ENCODE measurements at places on chromosomes 3 and 15.

- peak; percentile 72 for DNase-seq
These were observed 103.5 kb downstream of the SEMA6D start for GRCh38 chr15:47820747-47821319.

DNA sequence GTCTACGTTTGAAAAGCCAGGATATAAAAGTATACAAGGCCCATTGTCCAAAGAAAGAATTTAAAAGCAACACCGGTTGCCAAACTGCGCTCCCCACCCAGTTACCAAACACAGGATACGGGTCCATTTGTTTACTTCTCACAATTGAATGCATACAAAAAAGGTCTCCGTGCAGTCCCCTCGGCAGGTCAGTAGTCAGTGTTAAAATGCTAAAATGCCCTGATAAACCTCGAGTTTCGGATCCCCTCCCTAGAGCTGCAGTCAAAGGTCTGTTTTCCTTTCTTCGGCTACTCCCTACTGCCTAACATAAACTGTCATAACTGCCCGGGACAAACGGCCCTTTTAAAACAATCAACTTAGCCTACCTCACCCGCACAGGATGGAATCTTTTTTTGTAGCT is 534.6 kb downstream of the FOXP1 start:
- DNase-seq = no peak

DNA sequence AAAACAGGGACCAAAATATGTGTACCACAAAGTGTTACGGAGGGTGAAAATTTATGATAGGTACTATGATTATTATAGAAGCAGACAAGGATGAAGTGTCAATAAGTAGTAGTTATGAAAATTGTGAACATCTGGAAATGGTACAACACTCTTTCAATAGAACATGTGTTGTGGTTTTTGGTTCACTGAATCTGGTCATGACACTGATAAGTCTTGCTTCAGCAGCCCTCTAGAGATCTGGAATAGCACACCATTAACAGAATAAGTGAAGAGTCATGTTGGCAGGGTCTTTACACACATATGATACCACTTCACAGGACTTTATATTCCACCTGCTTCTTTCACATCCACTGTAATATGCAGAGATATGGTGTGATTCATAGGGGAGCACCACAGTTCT is 985.2 kb upstream of the SEMA6D start:
- DNase-seq = no peak

DNA sequence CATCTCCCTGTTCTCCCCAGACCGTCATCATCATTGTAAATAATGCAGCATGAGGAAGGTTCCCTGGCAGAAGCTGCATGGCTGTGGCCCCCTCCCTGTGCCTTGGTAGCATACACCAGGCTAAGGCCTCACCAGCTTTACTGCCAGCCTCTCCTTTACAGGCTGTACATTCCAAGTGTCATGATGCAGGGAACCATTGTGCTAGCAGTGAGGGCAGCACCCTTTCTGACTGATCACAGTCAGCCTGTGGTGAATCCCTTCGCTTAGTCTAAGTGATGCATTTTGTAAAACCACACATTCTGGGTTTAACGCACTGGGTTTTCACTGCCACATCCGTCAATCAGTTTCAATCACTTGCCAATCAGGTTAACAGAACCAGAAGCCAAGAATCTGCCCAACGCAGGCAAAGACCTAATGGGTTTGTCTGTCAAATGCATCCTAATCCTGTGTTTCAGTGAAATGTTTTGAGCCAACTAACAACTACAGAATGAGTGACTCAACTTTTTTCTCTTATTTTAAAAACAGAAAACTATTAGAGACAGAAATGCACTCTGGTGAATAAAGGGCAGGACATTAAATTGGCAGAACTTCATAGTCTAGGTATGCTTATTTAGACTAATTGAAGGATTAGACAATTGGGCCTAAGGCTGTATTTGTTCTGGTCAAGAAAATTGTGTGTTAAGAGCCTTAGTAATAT is 225.9 kb upstream of the DPH6 start:
- DNase-seq = no peak

GRCh38 chr3:194779729-194780224 is 94.1 kb downstream of the FAM43A start:
- peak; percentile 9 for DNase-seq

DNA sequence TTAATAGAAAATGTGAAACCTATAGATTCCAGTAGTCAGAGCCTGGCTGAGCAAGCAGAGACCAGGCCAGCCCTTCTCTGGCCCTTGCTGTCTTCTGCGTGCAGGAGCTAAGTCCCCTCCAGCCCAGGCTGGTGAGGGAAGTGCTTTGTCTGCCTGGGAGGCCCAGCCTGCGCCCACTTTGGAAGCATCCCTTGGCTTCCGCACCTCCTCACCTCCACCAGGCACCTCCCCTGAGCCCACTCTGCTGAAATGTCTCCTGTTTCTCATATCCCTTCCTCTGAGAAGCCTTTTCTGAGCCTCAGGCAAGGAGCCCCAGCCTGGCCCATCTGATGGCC is 45.3 kb downstream of the ALDH1L1 start:
- no peak for DNase-seq

- DNase-seq = no peak
These were observed 50.4 kb downstream of the PDCD6IP start for GRCh38 chr3:33848624-33849347.

DNA sequence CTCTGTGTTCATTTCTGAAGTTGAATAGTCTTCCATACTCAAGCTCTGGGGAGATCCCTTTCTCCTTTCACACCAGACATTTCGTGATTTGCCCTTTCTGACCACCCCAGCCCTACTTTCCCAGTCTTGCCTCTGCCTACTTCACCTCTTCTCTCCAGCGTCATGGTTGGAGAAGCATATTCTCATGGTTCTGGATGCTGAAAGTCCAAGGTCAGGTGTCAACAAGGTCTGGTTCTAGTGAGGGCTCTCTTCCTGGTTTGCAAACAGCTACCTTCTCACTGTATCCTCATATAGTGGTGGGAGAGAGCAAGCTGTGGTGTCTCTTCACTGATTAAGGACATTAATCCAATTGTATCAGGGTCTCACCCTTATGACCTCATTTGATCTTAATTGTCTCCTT is 169.4 kb downstream of the IGF1R start:
- DNase-seq = no peak

GRCh38 chr3:54628888-54629441 is 298.9 kb downstream of the LRTM1 start:
- no peak for DNase-seq

DNA sequence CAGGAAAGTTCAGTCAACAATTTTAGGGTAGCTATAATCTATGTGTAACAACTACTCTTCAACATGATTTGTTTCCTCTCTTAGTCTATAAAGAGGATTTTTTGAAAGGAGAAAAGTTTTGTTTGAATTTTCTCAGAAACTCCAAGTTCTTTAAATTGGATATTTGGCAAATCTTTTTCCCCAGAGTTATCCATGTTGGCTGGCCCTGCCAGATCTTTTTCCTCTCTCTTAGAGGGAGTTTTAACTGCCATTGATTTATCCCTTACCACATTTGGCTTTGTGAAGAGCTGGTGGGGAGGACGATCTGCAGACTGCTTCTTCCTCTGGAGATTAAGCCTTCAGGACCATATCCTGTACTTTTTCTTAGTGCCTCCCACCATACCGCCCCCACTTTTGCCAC is 64.9 kb upstream of the ROPN1 start:
- DNase-seq = no peak

DNA sequence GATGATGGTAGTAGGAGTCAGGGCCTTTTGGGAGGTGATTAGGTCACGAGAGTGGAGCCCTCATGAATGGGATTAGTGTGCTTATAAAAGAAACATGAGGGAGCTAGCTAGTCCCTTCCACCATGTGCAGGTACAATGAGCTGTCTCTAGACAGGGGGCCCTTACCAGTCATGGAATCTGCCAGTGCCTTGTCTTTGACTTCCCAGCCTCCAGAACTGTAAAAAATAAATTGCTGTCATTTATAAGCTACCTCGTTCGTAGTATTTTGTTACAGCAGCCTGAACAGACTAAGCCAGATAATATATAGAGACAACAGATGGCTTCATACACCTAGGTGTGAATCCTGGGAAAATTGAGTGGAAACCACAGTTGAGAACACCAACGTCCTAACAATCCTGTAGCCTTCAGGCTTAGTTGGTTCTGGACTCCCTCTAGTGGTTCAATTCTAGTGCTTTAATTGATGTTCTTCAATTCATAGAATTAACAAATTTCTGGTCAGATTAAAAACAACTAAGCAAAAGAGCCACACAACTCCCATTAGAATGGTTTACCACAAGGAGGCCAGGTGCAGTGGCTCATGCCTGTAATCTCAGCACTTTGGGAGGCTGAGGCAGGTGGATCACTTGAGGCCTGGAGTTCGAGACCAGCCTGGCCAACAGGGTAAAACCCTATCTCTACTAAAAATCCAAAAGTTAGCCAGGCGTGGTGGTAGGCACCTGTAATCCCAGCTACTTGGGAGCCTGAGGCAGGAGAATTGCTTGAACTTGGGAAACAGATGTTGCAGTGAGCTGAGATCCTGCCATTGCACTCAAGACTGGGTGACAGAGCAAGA is 21.3 kb upstream of the GATM start:
- peak; percentile 47 for DNase-seq

GRCh38 chr3:138875754-138876664 is 41.3 kb upstream of the PIK3CB start:
- DNase-seq = no peak

- no peak for DNase-seq
These were observed 30.6 kb downstream of the TNIK start for GRCh38 chr3:171429635-171430034.

- no peak for DNase-seq
These were observed 522.4 kb upstream of the NAALADL2 start for GRCh38 chr3:174336784-174337183.

GRCh38 chr3:139970526-139970925 is 35.5 kb downstream of the CLSTN2 start:
- DNase-seq = no peak

DNA sequence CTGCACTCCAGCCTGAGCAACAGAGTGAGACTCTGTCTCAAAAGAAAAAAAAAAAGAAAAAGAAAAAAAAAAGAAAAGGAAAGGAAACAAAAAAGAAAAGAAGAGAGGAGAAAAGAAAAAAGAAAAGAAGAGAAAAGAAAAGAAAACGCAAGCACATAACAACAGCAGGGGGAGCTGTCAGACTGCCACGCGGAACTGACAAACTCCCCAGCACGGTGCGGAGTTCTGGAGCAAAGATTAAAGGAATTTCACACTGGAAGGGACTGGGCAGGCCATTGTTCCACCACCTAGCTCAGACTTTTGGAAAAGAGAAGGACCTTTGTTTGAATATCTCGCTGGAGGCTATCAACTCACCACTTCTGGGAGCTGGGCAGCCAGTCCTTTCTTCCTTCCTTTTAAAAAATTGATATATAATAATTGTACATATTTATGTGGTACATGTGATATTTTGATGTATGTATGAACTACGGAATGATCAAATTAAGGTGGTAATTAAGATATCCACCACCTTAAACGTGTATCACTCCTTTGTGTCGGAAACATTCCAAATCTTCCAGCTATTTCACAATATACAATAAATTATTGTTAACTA is 40.5 kb downstream of the DPPA2 start:
- DNase-seq = peak; percentile 37
